ENCODE measurements at places on chromosomes 4 and X. TPM values are rescaled to one million over a fixed set of nuclear protein-coding genes. Genes with fewer than 3 reads are reported as not detected.

PPARGC1A gene
- total RNA-seq = 3.7 TPM

AFM gene
- total RNA-seq = not detected

NPFFR2 gene
- total RNA-seq = not detected

ARX gene
- total RNA-seq = not detected

ENPEP gene
- total RNA-seq = 11.9 TPM

PPP1R2C gene
- total RNA-seq = not detected

ADGRA3 gene
- total RNA-seq = 104 TPM

KIF4A gene
- 12.2 TPM for total RNA-seq

NDST3 gene
- 4.7 TPM for total RNA-seq

SOD3 gene
- total RNA-seq = 5.8 TPM

NCAPG gene
- 13.6 TPM for total RNA-seq

DDIT4L gene
- 6.9 TPM for total RNA-seq

TMEM271 gene
- not detected for total RNA-seq

NEIL3 gene
- total RNA-seq = 5.9 TPM

SLC2A9 gene
- 4.8 TPM for total RNA-seq

CYTL1 gene
- 13.9 TPM for total RNA-seq

EPHA5 gene
- total RNA-seq = 0.75 TPM

FRG2 gene
- total RNA-seq = not detected

VSIG1 gene
- 0.54 TPM for total RNA-seq

TSPYL2 gene
- total RNA-seq = 103 TPM

NUDT10 gene
- total RNA-seq = 5.9 TPM

IDUA gene
- total RNA-seq = 63.3 TPM

PAGE4 gene
- not detected for total RNA-seq

CFAP47 gene
- total RNA-seq = 0.34 TPM

TRAPPC2 gene
- total RNA-seq = 20.2 TPM

ASB12 gene
- 0.18 TPM for total RNA-seq

PNMA3 gene
- 10.3 TPM for total RNA-seq

ODAPH gene
- total RNA-seq = 1.1 TPM
